Fibroblast of skin of left biceps (primary cell): ENCODE measurements at places on chromosomes 5 and 9.
A peak's percentile ranks its signal among the peaks of the same experiment; 100 is the strongest.

DNA sequence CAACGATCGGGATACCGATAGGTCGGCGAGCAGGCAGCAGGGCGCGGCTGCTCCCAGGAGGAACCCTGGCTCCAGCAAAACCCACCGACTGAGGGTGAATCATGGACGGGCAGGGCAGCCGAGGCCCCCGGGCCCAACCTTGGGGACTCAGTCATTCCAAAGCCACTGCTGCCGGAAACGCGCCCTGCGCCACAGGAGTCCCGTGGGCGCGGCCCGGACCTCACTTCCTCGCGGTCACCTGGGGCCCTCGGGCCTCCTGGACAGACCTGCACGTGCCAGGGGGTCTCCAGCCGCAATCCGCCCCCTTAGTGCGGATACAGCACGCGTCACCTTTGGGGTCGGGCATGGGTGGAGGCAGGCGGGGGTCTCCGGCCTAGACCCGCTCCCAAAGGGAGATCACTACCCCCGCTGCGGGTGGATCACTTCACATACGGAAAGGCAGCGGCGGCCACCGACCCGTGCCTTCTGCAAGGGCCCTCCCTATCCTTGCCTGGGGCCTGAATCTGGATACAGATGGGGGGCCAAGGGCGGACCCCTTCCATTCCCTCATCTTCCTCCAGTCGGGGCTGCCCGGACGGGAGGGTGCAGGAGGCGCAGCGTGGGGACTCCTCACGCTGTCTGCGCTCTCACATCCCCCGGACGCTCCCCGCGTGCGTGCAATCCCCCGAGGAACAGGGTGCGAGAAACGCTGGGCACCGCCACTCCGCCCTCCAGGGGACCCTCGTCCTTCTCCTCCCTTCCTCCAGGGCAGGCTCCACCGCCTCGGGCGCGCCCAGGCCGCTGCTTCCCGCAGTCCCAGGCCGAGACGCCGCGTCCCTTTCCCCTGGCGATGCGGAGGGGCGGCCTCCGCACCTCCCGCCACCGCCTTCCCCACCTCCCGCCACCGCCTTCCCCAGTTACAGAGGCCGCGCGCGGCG is 586 bp downstream of the TXN start:
- DNase-seq: no peak

DNA sequence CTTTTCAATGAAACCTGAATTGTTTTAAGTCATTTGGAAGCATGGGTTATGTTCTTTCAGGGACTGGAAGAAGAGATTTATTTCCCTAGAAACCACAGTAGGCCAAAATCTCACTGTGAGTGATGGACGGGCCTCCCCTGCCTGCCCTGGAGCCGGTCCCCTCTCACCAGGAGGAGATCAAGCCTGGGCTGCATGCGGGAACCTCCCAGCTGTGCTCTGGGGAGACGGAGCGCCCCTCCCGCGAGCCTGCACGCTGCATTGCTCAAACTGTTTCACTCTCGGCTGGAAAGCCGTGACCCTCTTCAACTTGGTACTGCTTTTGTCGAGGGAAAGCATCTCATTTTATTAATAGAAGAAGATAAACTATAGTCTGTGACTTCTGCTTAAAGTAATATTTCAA is 85.4 kb downstream of the IRX2 start:
- DNase-seq: no peak

- no peak for DNase-seq
Measured at GRCh38 chr5:14714706-14715105, 50.2 kb downstream of the OTULIN start.

DNA sequence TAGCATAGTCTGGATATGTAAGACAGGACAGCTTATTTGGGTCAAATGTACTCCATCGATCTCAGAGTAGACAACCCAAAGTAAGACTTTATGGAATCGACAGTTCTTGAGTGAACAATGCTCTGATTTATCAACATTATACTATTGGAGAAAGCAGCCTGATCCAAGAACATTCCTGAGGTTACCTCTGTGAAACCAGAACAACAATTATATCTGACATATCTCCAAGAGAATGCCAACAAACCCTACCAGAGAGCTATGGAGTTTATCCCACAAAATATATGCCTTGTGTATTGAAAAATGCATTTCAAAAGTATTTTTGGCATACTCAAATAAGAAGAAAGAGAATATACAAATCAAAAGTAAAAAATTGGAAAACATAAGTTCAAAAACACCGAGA is 1985.9 kb downstream of the EFNA5 start:
- peak; percentile 2 for DNase-seq

DNA sequence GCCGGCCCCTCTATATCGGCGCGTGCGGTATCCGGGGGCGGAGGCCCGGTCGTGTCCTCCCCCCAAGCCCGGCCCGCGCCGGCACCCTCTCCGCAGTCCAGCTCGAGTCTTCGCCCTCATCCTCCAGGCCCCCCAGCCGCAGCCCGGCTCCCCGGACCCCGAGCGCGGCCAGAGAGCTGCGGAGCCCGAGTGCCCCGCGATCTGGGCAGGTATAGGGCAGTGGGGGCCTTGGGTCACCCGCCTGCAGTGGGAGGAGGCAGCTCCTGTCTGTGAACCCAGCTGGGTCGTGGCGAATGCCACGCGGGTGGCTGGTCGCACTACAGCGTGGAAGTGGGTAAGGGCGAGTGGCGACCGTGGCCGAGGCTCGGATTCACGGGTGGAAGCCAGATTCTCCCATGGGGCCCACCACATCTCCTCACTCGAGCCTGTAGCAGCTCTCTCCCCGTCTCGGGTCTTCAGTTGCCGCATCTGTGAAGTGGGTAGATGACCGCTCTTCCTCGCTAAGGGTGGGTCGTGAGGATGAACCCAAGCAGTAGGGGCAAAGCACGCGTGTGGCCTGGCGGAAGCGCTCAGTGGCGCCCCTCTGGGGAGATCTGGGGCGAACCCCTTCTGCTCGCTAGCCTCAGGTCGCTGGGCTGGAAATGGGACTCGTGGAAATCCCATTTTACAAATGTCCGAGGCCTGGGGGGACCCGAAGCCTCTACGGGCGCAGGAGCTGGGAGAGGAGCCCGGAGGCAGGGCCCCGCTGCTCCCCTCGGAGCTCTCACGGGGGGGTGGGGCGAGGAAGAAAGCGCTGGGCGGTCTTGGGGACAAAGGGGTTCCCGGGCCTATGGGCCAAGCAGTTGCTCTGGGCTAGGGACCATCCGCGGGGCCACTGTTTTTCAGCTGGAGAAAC is 1.9 kb downstream of the NR5A1 start:
- DNase-seq: no peak

DNA sequence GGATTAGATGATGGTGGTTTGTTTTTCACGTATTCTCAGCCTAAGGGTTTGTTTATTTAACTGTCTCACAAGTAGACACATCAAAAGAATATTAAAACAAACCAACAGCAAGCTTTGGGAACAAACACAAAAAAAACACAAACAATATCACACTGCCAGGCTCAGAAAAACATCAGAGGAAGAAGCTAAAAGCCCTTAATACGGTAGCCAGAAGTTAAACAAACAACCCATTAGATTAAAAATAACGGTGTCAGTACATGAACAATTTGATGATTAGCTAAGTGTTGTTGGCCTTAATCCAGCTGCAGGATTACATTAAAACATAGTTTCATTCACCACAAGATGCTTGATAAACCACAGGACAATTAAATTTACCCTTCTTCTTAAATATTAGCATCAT is 15.9 kb upstream of the DMRT2 start:
- no peak for DNase-seq

DNA sequence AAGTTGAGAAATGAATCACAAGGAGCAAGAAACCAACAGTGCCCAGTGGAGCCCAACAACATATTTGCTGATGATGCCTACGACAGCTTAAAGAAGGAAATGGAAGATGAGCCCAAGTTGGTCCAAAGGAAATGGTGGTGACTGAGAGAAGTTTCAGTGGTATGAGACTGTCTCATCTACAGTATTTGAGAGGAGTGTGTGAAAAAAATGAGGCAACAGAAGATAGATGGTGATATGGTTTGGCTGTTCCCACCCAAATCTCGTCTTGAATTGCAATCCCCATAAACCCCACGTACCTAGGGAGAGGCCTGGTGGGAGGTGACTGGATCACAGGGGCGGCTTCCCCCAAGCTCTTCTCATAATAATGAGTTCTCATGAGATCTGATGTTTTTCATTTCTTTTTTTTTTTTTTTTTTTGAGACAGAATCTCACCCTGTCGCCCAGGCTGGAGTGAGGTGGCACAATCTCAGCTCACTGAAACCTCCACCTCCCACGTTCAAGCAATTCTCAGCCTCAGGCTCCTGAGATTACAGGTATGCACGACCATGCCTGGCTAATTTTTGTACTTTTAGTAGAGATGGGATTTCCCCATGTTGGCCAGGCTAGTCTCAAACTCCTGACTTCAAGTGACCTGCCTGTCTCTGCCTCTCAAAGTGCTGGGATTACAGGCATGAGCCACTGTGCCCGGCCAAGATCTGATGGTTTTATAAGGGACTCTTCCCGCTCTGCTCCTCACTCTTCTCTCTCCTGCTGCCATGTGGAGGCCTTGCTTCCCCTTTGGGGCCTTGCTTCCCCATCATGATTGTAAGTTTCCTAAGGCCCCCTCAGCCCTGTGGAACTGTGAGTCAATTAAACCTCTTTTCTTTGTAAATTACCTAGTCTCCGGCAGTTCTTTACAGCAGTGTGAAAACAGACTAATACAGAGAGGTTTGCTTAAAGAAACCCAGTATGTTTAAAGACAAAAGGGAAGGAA is 30.2 kb downstream of the EFCAB9 start:
- DNase-seq: no peak

- DNase-seq: no peak
Measured at GRCh38 chr9:117074342-117074662, 340.6 kb downstream of the ASTN2 start.

- no peak for DNase-seq
Measured at GRCh38 chr9:74810200-74810599, 77.5 kb downstream of the TRPM6 start.

DNA sequence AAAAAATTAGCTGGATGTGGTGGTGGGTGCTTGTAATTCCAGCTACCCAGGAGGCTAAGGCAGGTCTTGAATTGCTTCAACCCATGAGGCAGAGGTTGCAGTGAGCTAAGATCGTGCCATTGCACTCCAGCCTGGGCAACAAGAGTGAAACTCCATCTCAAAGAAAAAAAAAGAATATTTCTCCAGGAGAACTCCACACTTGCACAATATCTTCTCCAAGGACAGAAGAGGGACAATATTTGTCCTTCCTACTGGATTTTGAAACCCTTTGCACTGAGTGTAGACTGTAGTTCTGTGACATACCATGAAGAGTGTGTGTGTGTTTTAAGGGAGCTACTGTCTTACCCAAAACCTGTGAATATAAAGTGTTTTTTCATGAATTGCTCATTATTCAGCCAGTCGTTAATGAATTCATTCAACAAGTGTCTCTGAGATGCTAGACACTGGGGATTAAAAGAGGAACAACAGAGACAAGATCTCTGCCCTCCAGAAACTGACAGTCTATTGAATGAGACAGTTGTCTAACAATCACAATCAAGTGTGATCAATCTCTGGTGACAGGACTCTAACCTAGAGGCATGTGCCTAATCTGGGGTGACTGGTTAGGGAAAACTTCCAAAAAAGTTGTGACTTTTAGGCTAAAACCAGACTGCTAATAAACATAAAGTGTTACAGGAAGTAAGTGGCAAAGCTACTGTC is 9.8 kb upstream of the UBE2D2 start:
- no peak for DNase-seq

DNA sequence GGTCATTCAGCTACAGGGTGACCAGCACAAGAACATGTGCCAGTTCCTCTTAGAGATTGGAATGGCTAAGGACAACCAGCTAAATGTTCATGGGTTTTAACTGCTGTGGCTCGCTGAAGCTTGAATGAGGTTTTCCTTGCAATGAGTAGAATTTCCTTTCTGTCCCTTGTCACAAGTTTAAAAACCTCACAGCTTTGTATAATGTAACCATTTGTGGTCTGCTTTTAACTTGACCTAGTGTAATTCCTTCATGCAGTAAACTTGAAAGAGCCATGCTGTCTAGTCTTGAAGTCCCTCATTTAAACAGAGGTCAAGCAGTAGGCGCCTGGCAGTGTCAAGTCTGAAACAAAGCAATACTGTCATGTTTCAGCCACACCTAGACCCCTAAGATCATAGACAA is 181.3 kb upstream of the DMRT1 start:
- no peak for DNase-seq

- no peak for DNase-seq
Measured at GRCh38 chr5:113293975-113294310, 140.8 kb downstream of the TSSK1B start.

GRCh38 chr5:149160291-149160787 is 19.0 kb downstream of the ABLIM3 start:
- DNase-seq: no peak

DNA sequence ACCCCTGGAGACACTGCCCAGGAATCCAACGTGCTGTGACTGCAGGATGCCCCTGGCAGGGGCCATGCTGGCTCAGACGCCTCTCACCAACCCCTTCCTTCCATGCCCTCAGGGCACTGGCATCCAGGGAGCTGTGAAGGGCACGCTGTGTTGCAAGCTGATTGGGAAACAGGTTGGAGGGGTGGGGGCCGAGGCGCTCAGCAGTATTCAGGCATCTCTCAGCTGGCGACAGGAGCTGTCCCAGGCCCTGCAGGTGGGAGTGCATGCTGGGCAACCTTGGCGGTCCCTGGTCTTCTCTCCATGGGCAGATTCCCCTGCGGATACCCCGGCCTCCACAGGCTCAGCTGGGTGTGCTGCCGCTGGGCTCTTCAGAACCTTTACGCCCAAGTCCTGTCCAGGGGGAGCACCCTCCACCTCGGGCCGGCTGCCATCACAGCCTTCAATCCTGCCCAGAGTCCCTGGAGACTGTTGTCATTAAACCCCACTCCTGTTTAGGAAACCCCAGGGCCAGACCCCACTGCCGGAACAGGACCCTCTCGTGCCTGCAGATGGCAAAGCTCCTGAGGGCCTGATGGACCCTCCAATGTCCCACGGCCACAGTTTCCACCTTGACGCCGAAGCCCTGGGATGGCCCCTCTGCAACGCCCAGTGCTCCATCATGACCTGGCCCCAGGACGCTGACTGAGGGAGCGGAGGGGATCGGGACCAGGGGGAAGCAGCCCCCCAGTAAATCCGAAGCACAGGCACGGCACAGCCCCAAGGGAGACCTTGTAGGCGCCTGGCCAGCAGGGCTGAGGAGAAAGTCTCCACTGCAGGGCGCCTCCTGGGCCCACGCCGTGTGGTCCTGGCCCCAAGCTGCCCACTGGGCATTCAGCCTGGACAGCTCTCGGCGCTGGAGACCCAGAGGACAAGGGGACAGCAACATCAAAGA is 9.3 kb downstream of the TPPP start:
- DNase-seq: no peak

GRCh38 chr5:158751961-158752655 is 347.6 kb downstream of the EBF1 start:
- no peak for DNase-seq
